GM10248 (cell line): ENCODE measurements at places on chromosomes 6 and 20.

GRCh38 chr6:88574031-88574430 lies 389.4 kb downstream of the RNGTT start:
- no peak for DNase-seq

GRCh38 chr6:141131616-141132015 lies 1001.1 kb upstream of the GJE1 start:
- DNase-seq: no peak

GRCh38 chr6:31574106-31575061 lies 981 bp upstream of the TNF start:
- no peak for DNase-seq

- DNase-seq: no peak
Measured at GRCh38 chr6:129495652-129496051, 214.3 kb downstream of the ARHGAP18 start.

DNA sequence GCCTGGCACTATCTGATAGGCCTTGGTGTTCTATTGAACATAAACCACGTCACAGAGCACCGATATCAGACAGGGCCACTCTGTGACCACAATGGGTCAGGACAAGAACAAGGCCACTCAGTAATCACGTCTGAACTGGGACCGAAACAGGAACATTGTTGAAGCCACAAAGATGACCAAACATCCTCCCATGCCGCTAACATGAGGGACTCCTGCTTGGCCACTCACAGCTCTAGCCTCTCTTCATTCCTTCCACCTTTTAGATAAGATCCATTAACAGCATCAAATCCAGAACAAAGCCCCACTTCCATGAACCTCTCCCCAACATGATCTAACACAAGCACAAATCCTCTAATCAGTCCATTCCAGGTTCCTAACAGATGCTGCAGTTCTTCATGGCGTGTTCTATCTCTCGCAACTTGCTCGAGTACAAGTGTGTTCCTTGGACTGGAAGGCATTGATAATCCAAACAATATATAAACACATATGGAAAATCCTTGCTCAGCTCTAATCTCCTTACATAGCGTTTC lies 7.4 kb downstream of the SIRT5 start:
- no peak for DNase-seq
